Regular cardiac myocyte (primary cell): ENCODE measurements at places on chromosomes 7 and 10. TPM values are rescaled to one million over a fixed set of nuclear protein-coding genes. Genes with fewer than 3 reads are reported as not detected.

The GTF2IRD1 gene
- 4.4 and 4.5 TPM in 2 replicates for total RNA-seq

The CRPPA gene
- total RNA-seq, result 2.0 and 2.5 TPM in 2 replicates

The XRCC2 gene
- total RNA-seq, result 1.1 and 6.9 TPM in 2 replicates

The FAM25G gene
- not detected in 2 replicates for total RNA-seq
